ENCODE measurements at places on chromosomes 6 and 20.

DNA sequence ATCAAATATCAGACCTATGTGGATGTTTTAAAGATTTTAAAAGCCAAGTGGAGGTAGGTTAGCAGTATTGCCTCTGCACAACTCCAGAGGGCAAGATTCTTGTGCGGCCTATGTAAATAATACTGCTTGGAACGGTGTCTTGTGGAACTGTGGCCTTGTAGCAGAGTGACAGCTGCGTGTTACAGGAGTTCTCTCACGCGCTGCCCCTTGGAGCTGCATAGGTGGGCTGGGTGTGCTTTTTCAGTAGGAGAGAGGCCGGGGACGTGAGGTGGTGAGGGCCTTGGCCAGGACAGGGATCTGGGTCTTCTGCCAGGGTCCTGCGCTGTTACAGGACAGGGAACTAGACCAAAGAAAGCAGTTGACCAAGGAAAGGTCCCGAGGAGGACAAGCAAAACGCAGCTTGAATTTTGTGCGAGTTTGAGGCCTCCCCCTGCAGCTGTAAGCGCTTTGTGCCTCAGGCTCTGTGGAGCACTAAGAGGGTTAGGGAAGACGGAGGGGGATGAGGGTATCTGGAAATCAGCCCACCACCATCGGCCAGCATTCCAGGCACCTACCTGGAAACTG lies 1.5 kb downstream of the TMEM181 start:
- DNase-seq: no peak

DNA sequence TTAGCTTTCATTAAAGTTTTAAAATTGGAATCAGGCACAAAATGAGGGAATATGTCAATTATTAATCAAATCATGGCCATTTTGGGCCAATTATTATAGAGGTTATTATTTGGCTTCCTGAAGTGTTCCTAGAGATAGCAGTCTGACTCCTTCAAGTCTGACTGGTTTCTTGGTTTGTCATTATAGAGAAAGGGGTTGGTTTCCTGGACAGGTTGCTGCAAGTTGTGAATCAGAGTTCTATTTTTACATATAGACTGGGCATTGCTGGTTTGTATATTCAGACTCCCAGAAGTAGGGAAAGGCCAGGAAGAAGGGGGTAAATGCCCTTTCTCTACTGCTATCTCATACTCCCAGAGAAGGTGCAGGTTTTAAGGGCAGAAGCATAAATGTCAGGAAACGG lies 121.4 kb upstream of the CEP162 start:
- no peak for DNase-seq

- no peak for DNase-seq
Observed at GRCh38 chr6:139050770-139051313, 22.3 kb downstream of the ABRACL start.

GRCh38 chr6:160088069-160088783 lies 33.4 kb upstream of the SLC22A1 start:
- DNase-seq: no peak

DNA sequence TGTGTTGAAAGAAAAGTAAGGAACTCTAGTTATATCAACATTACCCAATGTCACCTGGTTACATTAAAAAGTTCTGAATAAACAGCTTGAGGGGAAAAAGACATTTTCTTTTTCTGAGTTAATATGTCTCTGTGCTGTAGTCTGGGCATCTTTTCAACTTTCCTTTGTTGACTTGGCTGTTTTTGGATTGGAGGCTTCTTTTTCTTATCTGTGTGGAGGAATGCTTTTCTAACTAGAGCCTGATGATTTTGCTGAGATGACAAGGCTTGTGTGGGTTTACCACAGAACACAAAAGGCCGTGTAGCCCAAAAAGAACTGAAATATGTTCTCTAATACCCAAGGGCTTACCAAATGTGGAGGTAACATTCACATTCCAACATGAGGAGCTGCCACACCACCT lies 161.8 kb downstream of the KCNQ5 start:
- no peak for DNase-seq

- no peak for DNase-seq
Observed at GRCh38 chr20:38547288-38548085, 33.5 kb upstream of the ADIG start.
